ENCODE measurements at places on chromosomes 2 and 18.

DNA sequence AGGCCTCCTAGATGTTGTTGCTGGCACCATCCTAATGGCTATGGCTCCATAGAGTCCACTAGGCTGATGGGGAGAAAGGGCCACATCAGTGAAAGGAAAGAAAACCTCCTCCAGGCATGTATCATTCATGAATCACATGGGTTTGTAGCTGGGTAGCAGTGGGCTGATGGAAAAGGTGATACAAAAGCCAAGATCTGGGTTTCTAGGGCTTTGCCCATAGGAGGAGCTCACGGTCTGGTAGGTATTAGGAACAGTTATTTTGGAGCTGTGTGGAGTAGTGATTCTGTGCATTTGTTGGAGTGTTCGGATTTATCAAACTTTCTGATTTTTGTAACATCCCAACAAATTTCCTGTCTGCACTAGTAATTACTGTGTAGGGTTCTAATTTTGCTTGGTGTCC lies 259.2 kb downstream of the SLC4A3 start:
- DNase-seq, result peak; percentile 22

GRCh38 chr18:11290786-11291185 lies 141.4 kb upstream of the PIEZO2 start:
- DNase-seq, result no peak

DNA sequence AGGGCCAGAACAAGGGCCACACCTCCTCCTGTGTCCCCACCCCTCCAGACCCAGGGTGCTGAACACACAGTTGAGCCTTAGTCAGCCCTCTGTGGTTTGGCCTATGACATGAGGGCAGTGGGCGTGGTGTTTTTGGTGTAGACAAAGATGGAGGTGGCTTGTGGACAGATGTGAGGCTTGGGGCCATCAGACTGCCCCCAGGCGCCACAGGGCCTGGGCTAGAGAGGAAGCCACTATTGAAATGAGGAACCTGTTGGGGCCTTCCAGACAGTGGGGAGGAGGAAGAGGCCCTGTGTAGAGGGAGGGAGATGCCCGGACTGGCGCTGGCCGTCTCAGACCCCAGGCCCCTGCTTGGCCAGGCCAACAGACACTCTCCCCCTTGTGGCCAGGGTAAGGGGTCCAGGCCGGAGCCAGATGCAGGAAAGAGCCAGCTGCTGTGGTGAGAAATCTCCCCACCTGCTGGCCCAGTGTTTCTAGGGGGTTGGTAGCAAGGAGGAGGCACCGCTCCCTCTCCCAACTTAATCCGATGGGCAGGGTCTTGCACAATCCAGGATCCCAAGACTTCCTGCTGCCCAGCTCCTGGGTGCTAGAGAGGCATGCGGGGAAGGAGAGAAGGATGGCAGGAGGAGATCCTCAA lies 53.8 kb downstream of the SMAD7 start:
- DNase-seq, result peak; percentile 17

DNA sequence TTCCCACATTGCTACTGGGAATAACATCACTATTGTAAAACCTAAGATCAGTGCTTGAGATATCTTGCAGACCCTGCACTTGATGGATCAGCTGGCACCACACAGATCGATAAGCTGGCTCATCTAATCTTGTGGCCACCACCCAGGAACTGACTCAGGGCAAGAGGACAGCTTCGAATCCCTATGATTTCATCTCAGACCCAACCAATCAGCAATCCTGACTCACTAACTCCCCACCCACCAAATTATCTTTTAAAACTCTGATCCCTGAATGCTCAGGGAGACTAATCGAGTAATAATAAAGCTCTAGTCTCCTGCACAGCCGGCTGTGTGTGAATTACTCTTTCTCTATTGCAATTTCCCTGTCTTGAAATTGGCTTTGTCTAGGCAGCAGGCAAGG lies 11.3 kb upstream of the TEX44 start:
- no peak for DNase-seq

DNA sequence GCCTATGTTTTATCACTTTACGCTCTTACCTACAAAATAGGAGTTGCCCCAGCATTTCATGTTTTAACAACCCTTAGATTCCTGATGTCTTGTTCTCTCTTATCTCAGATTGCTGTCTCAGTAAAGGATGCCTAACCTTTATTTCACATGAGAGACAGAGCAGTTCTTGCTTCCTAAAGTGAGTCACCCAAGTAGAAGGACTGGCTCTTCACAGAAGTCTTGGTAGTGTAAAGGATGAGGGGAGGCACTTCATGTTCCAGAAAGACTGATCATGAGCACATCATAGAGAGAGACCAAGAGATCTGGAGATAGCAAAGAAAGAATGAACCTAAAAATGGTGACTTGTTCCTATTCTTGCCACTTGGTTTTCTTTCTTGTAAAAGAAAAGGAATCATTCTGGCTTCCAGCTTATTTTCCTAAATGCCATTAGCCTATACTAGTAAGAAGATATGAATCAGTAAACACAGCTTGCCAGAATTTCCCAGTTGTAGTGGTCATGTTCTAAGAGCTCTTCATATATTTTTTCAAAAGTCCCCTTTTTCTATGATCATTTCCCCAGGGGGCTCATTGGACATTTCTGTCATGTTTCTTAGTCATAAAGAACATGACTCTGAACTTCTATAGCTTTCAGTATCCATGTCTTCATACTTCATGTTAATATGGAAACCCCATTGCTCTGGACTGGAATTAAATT lies 54.9 kb downstream of the MAPRE2 start:
- DNase-seq, result peak; percentile 35

All from IMR-90 (cell line).